ENCODE measurements at places on chromosomes 6 and 20.
A peak's percentile ranks its signal among the peaks of the same experiment; 100 is the strongest.

- H3K27ac ChIP-seq: peak overlapping the region; percentile 60
- H3K4me3 ChIP-seq: peak overlapping the region; percentile 90
- no peak for DNase-seq
- peaks cover 47% of the 10 kb centered on the region for H3K4me1 ChIP-seq
Observed at GRCh38 chr6:33571637-33572316, 8.3 kb downstream of the BAK1 start.

DNA sequence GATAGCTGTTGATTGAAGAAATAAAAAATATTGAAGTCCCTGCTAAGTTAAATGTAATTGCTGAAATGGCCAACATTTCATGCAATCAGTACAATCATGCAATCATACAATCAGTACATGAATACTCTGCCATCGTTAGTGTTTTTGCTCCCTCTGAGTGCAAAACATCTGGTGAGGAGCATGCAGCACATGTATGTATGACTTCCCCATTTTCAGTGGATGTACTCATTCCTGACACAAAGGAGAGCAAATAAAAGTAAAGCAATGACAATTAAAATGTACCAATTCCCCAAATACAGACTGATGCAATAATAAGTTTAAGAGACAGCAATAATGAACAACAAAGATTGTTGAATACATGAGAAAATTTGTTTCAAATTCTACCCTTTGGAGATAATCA is 140.7 kb downstream of the PLCB1 start:
- H3K4me3 ChIP-seq: no peak overlapping the region
- no peak for DNase-seq
- H3K36me3 ChIP-seq: no peaks in the 10 kb centered on the region
- peaks cover 10% of the 10 kb centered on the region for H3K4me1 ChIP-seq

GRCh38 chr6:156912431-156912830 is 135.3 kb downstream of the ARID1B start:
- no peak for DNase-seq
- peak overlapping the region; percentile 2 for H3K27ac ChIP-seq
- no peak overlapping the region for H3K4me3 ChIP-seq
- H3K27me3 ChIP-seq: no peaks in the 10 kb centered on the region
- peaks cover 42% of the 10 kb centered on the region for H3K4me1 ChIP-seq

DNA sequence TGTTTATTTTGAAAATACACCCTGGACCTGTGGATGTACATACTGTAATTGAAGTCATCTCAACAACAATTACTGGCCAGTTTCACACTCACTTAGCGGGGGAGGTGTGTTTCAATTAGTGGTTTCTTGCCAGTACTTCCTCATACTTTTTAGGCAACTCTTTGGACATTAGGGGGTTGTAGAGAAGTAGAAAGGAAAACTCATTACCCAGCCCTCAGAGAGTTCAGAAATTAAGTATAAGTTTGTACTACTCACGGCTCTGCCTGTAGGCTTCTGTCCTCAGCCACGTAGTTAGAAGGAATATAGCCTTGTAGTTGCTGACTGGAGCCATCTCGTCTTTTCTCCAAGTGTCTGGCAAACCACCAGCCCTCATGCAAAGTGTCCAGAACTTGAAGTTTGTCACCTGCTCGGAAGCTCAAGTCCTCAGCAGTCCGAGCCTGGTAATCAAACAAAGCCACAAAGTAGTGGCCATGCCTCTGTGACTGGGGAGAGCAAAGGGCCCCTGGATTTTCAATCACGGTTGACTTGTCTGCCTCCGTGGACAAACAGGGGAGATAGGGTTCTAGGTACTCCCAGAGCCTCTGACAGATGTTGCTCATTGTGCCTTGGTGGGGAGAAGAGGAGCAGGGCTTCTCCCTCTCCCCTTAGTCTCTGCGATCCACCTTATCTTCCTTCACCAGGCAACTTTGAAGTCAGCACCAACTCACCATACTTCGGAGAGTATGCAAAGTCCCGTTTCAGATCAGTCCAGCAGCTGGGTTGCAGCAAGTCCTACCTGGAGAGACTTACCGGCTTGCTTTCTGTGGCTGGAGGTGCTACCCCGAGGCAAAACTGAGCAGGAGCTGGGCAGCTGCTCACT is 749 bp downstream of the FRK start:
- no peak overlapping the region for H3K27ac ChIP-seq
- H3K36me3 ChIP-seq: no peaks in the 10 kb centered on the region
- H3K4me3 ChIP-seq: no peak overlapping the region
- no peaks in the 10 kb centered on the region for H3K4me1 ChIP-seq
- H3K27me3 ChIP-seq: peaks cover 3% of the 10 kb centered on the region
- DNase-seq: no peak

DNA sequence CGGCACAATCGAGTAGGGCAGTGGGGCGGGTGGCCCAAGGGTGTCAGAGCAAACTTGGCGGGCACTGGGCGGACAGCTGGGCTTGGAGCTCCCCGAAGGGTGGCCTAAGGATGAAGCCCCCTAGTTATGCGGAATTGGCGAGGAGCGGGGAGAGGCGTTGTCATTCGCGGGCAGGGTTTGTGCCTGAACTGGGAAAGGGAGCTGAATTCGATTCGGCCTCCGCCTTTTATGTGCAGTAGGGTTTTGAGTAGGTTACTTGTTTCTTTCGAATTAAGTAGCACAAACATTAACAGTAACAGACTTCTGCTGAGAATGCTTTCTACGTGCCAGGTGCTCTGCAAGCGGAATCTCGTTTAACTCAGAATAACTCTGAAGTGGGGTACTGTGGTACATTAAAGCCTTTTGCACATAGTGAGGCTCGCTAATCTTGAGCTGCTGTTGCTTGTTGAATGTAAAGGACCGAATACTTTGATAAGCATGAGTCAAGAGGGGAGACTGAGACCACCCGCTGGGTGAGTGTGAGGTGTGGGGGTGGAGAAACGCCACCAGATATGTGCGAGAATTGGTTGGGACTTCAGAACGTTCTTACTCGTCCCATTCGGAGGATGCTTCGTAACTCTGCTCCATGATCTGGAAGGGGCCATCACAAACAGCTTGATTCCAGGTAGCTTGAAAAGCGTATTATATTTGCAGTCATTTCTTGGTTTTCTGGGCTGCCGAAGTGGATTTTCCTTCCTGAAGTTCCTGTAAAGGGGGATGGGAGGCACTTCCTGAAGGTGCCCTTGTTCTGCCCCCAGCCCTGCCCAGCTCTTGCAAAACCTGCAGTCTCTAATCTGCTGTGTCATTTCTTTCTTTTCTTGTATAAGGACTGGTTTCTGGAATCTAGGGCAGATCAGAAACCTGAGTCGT is 833 bp downstream of the RAB5IF start:
- H3K36me3 ChIP-seq: peaks cover 25% of the 10 kb centered on the region
- H3K27ac ChIP-seq: peak overlapping the region; percentile 99
- peaks cover 13% of the 10 kb centered on the region for H3K27me3 ChIP-seq
- peaks cover 25% of the 10 kb centered on the region for H3K4me1 ChIP-seq
- no peak for DNase-seq
- H3K4me3 ChIP-seq: peak overlapping the region; percentile 99

- H3K27ac ChIP-seq: peak overlapping the region; percentile 52
- H3K4me3 ChIP-seq: no peak overlapping the region
- H3K4me1 ChIP-seq: no peaks in the 10 kb centered on the region
- no peaks in the 10 kb centered on the region for H3K27me3 ChIP-seq
- DNase-seq: no peak
Observed at GRCh38 chr6:74018825-74019224, 322.8 kb downstream of the CD109 start.

DNA sequence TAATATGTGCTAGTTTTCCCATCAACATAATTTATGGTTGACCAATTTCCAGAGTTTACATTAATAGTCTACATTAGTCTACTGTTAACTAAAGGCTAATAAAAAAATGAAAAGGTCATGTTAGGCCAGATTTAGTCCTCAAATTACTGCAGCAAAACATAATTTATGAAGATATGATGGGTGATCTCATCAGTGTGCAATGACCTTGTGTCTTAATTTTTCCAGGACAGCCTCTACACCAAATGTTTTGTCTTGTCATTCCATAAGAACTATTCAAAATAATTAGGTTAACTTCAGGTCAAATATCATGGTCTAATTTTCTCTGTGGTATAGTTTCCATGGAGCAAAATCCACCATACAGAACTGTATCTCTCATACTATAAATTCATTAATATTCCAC is 234.2 kb downstream of the COL12A1 start:
- H3K36me3 ChIP-seq: no peaks in the 10 kb centered on the region
- peaks cover 5% of the 10 kb centered on the region for H3K4me1 ChIP-seq
- no peak overlapping the region for H3K4me3 ChIP-seq

DNA sequence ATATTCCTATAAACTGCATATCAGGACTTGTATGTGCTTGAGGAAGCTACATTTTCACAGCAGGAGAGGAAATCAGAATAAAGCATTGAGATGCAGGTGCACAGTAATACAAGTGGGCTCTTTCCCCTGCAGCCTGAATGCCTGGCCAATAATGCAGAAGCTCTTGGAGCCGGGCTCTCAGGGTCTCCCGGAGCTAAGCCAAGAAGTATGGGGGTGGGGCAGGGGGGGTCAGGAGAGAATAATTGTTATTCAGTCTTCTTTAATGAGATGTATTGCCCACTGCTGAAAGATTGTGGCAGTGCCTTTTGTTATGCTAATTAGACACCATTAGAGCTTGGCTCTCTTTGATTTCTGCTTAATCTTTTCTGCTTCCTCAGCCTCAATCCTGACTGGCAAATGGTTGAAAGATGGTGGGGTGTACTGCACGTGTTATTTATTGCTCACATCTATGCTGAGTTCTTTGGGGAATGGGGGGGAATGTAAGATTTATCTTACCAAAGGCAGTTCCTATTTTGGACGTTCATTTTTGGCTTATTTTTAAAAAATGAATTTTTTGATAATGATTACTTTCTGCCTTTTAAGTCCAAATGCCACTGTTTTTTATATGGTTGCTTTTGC is 407.6 kb upstream of the SOX4 start:
- DNase-seq: no peak
- no peak overlapping the region for H3K4me3 ChIP-seq
- peaks cover 9% of the 10 kb centered on the region for H3K36me3 ChIP-seq
- H3K4me1 ChIP-seq: peaks cover 21% of the 10 kb centered on the region
- no peak overlapping the region for H3K27ac ChIP-seq

DNA sequence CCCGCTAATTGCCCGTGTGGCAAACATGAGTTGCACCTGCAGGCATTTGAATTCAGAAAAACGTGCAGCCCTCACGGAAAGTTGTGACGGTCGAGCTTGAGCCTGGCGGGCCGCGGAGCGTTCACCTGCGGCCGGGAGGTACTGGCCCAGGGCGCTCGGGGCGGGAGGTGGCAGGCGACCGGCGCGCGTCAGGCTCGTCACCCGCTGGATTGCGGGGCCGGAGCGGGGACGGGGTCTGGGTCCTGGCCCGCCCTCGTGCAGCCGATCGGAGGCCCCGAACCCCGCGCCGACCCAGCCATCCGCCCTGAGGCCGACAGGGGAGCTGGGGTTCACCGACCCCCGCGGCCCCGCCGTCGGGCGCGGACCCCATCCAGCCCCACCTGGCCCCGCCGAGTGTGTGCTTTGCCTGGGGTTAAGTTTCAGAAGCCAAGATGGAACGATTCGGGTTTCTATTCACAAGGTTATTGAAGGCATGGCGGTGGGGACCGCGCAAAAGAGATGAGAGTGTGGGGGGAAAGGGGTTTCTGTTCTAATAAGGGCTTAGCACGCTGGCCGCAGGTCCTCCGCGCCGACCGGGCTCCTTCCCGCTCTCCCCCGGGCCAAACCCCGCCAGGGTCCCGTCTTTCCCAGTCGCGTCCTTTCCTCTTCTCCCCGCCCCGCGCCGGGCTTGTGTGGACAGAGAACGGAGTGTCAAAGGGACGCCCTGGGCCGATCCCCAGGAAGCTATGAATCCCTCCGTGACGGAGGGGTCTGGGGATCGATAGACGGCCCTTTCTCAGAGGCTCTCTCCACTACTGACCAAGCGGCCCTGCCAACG is 1.6 kb upstream of the HEY2 start:
- H3K27ac ChIP-seq: peak overlapping the region; percentile 95
- peak overlapping the region; percentile 99 for H3K4me3 ChIP-seq
- no peaks in the 10 kb centered on the region for H3K27me3 ChIP-seq
- peak; percentile 70 for DNase-seq
- H3K36me3 ChIP-seq: no peaks in the 10 kb centered on the region

DNA sequence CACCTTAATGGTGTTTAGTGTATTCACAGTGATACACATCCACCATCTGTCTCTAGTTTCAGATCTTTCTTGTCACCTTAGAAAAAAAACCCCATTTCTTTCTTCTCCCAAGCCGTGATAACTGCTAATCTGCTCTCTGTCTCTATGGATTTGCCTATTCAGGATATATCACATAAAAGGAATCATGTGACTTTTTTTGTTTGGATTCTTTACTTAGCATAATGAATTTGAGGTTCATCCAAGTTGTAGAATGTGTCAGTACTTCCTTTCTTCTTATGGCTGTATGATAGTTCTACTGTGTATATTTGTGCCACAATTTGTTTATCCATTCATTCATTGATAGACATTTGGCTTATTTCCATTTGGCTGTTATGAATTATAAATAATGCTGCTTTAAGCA is 57.1 kb downstream of the ITCH start:
- peaks cover 2% of the 10 kb centered on the region for H3K27me3 ChIP-seq
- no peak overlapping the region for H3K4me3 ChIP-seq
- DNase-seq: no peak
- no peaks in the 10 kb centered on the region for H3K4me1 ChIP-seq
- H3K36me3 ChIP-seq: peaks cover 86% of the 10 kb centered on the region

DNA sequence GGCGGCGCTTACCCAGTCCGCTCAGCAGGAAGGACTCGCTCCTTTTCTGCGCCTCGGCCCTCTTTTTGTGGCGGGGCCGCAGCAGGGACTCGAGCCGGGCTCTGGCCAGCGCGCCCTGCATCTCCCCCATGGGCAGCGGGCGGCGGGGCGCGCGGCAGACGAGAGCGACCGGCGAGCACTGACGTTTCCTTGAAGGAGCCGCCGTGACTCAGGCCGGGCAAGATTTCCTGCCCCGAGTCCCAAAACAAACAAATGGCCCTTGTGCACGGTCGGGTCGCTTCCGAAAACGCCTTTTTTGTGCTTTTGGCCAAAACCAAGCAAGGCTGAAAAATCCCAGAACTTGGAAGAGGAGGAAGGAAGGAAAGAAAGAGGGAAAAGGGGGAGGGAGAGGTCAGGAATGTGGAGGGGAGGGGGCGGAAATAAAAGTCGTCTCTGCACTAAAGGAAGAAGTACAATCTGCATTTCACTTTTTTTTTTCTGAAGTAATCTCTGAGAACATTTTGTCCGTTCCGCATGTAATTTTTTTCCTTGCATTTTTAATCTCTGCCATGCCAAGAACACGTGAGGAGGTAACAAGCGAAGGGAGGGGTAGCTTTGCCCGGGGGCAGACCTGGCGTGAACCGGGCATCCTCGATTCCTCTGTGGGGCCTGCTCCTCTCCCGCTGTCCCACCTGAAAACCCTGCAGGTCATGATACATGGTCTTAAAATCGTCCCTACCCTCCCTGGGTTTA is 123.3 kb upstream of the SLC2A12 start:
- no peak for DNase-seq
- peaks cover 23% of the 10 kb centered on the region for H3K27me3 ChIP-seq
- peak overlapping the region; percentile 94 for H3K4me3 ChIP-seq
- H3K36me3 ChIP-seq: no peaks in the 10 kb centered on the region
- peaks cover 47% of the 10 kb centered on the region for H3K4me1 ChIP-seq
- peak overlapping the region; percentile 71 for H3K27ac ChIP-seq

GRCh38 chr6:44020148-44020547 is 107.1 kb downstream of the MRPL14 start:
- H3K4me3 ChIP-seq: no peak overlapping the region
- H3K27me3 ChIP-seq: peaks cover 6% of the 10 kb centered on the region
- DNase-seq: no peak
- H3K4me1 ChIP-seq: peaks cover 11% of the 10 kb centered on the region
- no peak overlapping the region for H3K27ac ChIP-seq

Data from nephron progenitor cell (in vitro differentiated cells).